ENCODE measurements at places on chromosomes 5 and 9.

GRCh38 chr9:5563417-5563815 lies 53.1 kb downstream of the PDCD1LG2 start:
- no peak for DNase-seq

GRCh38 chr9:81384911-81385310 lies 304.4 kb downstream of the TLE1 start:
- no peak for DNase-seq

DNA sequence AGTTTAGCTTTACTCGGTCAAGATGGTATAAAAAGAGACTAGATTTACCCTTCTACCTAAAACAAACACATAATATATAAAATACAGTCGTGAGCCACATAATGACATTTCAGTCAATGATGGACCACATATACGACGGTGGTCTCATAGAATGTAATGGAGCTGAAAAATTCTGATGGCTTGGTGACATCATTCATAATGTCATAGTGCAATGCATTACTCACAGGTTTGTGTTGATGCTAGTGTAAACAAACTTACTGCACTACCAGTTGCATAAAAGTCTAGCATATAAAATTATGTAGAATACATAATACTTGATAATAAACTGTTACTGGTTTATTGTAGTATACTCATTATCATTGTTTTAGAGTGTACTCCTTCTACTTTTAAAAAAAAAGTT lies 115.9 kb upstream of the GDNF start:
- no peak for DNase-seq

DNA sequence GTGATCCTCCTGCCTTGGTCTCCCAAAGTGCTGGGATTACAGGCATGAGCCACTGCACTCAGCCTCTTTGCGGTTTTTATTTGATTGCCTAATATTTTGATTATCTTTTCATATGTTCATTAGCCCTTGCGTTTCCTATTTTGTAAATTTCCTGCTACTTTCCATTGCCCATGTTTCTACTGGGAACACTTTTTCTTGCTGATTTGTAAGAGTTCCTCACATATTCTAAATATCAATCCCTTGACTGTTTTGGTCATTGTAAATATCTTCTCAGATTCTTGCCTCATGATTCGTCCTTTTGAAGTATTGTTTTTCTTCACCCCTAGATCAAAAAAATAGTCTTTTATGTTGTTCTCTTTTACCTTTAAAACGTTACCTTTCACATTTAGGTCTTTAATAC lies 37.9 kb upstream of the TTC1 start:
- no peak for DNase-seq

GRCh38 chr9:104750185-104750767 lies 2.8 kb downstream of the NIPSNAP3A start:
- no peak for DNase-seq

GRCh38 chr9:117771136-117771535 lies 66.9 kb downstream of the TLR4 start:
- no peak for DNase-seq

DNA sequence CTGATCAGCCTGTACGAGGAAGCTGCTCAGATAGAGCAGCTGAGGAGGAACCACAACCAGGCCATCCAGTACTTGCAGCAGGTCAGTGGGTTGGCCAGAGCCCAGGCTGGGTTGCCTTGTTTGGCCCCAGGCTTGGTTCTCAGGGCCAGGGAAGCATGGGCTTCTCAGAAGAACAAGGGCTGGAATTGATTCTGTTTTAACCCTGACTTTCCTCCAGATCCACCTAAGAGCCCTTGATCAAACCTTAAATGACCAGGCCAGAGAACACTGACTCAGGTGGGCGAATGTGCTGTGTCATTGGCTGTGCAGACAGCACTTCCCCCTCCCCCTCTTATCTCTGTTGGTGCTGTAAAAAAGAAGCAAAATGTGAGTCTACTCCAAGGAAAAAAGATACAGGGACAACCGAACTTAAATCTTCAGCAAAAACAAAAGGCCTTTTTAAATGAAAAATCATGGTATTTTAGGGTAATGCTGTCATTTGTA lies 28.1 kb downstream of the TTC23L start:
- no peak for DNase-seq

- DNase-seq = no peak
Measured at GRCh38 chr5:178505639-178506407, 84.4 kb downstream of the COL23A1 start.

- no peak for DNase-seq
Measured at GRCh38 chr5:15844253-15844652, 335.3 kb downstream of the MARCHF11 start.

GRCh38 chr9:123996731-123997421 lies 14.7 kb upstream of the LHX2 start:
- no peak for DNase-seq

GRCh38 chr5:15646371-15646770 lies 146.4 kb downstream of the FBXL7 start:
- DNase-seq = no peak

GRCh38 chr9:112341730-112342129 lies 8.3 kb upstream of the PTBP3 start:
- no peak for DNase-seq

DNA sequence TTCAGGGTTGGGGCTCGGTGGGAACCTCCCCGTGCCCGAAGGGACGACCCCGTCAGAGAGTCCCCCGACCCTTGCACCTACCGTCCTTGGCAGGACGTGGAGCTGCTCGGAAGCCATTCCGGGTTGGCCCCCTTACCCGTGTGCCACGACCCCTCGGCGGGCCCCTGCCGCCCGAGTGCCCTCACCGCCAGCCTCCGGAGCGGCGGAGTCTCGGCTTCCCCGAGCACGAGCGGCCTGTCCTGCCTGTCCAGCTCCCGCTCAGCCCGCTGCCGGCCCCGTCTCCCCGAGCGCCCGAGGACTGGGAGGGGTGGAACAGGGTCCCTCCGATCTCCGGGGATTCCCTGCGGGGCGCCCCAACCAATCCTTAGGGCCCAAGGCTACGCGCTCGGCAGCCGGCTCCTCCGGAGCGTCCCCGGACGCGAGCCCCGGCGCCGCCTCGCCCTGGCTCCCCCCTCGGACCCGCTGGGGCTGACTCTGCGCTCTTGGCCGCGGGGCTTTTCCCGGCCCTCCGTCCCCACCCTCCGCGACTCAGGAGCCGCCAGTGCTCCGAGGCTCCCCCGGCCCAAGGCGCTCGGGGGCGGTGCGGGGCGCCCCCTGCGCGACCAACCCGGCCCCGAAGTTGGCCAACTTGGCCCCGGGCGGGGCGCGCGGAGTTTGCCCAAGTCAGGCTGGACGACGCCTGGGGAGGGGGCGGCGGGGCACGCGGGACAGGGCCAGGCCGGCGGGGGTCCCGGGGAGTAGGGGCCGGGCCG lies 654 bp downstream of the ADAMTS2 start:
- DNase-seq = no peak

- no peak for DNase-seq
Measured at GRCh38 chr9:134571326-134571931, 70.2 kb upstream of the COL5A1 start.

- DNase-seq = no peak
Measured at GRCh38 chr5:125411071-125411743, 664.8 kb upstream of the ZNF608 start.

DNA sequence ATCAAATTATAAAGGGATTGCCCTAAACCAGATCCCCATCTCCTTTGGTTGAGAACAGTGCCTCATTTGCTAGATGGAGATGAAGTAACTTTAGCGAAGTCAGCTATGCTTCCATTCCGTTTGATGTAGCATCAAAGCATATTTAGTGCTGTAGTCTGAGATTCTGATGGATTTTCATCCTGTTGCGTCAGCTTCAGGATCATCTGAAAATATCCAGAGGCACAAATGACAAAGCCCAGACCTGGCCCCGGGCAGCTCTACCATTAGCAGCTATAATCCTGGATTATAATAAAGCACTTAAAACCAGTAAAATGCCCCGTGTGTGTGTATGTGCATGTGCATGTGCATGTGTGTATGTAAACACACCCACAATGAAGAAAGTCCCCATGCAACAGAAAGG lies 44.7 kb downstream of the ERAP1 start:
- DNase-seq = no peak

DNA sequence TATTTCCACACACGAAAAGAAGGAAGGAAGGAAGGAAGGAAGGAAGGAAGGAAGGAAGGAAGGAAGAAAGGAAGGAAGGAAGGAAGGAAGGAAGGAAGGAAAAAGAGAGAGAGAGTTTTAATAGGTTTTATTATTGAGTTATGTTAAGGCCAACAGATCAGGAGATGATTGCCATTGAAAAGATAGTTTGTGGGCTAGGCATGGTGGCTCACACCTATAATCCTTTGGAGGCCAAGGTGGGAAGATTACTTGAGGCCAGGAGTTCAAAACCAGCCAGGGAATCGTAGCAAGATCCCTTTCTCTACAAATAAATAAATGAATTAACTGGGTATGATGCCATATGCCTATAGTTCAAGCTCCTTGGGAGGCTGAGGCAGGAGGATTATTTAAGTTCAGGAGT lies 877.2 kb downstream of the TLE4 start:
- DNase-seq = no peak

DNA sequence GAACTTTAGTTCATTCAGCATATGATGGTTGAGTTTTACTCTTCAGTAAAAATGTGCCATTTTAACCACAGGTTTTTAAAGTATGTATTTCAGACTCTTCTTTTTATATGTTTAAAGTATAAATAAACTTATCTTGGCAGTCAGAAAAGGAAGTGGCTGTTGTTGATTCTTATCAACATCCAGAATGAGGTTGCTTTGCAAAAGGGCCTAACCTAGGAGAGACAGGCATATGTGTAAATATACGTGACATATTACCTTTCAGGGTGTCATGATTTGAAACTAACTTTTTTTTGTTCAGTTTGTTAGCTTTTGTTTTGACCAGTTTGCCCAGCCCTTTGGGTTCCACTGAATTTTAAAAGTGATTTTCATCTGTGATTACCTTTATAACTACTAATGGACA lies 7.4 kb downstream of the SMARCA2 start:
- DNase-seq = no peak

- DNase-seq = no peak
Measured at GRCh38 chr9:129946246-129946995, 96.6 kb downstream of the FNBP1 start.

GRCh38 chr5:137470111-137470920 lies 28.8 kb downstream of the SPOCK1 start:
- no peak for DNase-seq

GRCh38 chr9:92406477-92406876 lies 2.1 kb upstream of the OGN start:
- DNase-seq = no peak

GRCh38 chr5:139651043-139651834 lies 3.1 kb downstream of the CXXC5 start:
- DNase-seq = no peak

DNA sequence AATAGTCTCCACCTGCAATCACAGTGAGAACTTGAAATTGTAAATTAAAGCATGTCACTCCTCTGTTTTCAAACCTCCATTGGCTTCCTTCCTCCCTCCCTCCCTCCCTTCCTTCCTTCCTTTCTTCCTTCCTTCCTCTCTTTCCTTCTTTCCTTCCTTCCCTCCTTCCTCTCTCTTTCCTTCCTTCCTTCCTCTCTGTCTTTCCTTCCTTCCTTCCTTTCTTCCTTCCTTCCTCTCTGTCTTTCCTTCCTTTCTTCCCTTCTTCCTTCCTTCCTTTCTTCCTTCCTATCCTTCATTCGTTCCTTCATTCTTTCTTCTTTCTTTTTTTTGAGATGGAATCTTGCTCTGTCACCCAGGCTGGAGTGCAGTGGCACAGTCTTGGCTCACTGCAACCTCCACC lies 595.0 kb upstream of the ZNF608 start:
- DNase-seq = no peak

DNA sequence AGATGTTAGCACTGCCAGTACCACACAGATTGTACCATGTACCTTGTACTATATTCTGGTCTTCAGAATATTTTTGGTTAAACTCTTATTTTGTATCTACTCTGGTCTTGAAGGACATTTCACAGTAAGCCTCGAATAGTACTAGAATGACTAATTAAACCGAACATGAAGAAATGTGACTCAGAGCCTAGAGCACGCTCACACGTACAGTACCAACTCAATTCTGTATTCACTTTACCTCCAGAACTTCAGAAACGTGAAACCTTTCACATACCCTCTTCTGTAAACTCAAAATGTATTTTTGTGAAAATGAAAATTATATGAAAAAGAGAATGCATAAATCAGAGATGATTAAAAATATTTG lies 112.8 kb downstream of the MVB12B start:
- no peak for DNase-seq

- DNase-seq = no peak
Measured at GRCh38 chr5:117719413-117719812, 1144.8 kb upstream of the SEMA6A start.

DNA sequence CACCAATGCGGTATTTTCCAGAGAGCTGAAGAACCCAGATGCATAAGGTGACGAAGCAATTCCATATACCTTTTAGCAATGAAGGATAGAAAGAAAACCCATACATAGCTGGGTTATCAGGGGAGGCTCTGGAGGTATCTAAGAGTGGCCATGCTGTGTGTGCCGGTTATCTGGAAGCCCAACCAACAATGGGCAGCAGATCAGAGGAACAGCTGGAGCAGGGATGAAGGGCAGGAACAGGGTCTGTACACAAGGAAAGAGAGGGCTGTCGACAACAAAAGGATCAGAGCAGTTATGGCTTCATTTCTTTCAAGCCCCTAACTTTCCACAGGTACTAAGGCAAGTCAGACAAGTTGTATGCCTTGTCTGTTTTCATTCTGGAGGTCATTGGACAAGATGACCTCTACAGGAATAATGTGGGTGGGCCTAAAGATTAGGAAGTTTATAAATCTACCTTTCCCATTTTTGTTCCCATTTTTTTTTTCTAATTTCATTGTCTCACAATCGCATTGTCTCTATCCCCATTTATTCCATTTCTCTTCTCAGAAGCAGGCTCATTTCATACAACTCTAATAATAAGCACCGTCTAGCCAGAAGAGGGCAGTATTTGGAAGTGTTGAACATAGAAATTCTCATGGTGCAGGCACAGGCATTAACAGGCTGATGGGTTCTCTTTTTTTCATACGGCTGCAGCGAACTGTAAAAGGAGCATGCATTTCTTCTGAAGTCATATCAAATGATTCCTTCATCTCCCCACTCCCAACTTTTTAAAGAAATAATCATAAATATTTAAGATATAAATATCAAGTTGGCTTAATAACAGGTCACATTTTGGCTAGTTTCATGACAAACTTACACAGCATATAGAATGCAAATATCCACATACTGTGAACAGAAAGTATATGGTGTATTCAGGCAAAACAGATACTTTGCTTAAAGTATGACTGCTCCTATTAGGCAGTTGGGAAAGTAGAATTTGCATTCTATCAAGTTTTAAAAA lies 63.5 kb downstream of the ZNF474 start:
- no peak for DNase-seq

- no peak for DNase-seq
Measured at GRCh38 chr9:571066-571465, 270.4 kb upstream of the DMRT1 start.

GRCh38 chr5:161745392-161745791 lies 59.9 kb downstream of the GABRA6 start:
- DNase-seq = no peak

Data from stimulated activated CD8-positive, alpha-beta memory T cell treated with anti-CD3 and anti-CD28 coated beads, Interleukin-7, amount 100 ng/mL, for 1 hour (primary cell).